Dermis lymphatic vessel endothelial cell (primary cell): ENCODE measurements at places on chromosomes 6 and 20. TPM values are rescaled to one million over a fixed set of nuclear protein-coding genes. Genes with fewer than 3 reads are reported as not detected.

Gene TNFRSF21
- 42.8 and 65.1 TPM in 2 replicates for total RNA-seq

Gene NKAIN2
- not detected in 2 replicates for total RNA-seq

Gene PSORS1C1
- total RNA-seq = 3.7 and 4.0 TPM in 2 replicates

Gene NOTCH4
- total RNA-seq = 10.6 and 18.9 TPM in 2 replicates

Gene RAET1L
- total RNA-seq = not detected in 2 replicates

Gene TRIM27
- 59.0 and 67.4 TPM in 2 replicates for total RNA-seq

Gene PPIL1
- 16.8 TPM in 2 replicates for total RNA-seq

Gene MRAP2
- 6.4 and 8.9 TPM in 2 replicates for total RNA-seq

Gene GPX5
- total RNA-seq = not detected in 2 replicates

Gene GSTA2
- total RNA-seq = not detected in 2 replicates
